ENCODE measurements at places on chromosomes 3 and 15.

GRCh38 chr3:79351699-79352098 is 416.1 kb downstream of the ROBO1 start:
- no peak for DNase-seq

DNA sequence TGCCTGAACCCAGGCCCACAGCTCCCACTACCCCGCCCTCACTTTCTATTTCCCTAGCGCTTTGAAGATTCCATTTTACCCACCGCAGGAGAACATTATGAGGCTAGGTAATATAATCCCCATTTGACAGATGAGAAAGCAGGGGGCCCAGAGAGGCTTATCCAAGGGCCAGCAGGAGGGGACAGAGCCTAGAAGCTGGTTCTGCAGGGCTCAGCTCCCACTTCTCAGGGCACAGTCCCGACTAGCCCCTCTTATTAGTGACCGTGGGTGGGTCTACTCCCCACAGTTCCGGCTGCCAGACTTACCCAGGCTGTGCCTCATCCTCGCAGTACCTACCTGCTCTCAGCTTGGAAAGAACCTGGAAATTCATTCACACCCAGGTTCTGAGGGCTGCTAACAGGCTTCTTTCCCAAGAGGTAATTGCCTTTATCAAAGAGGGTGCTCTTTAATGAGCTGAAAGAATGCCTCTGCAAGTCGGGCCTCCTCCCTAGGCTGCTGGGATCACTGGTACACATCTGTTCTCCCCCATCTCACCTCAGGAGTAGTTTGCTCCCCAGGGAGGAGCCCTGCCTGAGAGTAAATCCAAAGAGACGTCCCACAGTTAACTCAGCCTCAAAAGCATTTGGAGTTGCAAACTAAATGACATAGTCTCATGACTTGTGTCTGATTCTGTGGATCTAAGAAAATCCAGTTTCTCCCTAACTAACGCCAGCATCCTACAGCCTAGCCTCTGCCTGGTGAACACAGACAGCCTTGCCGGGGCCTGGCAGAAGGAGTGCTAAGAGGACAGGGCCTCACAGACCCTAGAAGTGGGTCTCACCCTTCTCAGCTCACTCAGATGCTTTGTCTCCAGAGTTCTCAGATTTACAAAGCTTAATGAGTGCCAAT is 125.0 kb downstream of the CHSY1 start:
- no peak for DNase-seq

DNA sequence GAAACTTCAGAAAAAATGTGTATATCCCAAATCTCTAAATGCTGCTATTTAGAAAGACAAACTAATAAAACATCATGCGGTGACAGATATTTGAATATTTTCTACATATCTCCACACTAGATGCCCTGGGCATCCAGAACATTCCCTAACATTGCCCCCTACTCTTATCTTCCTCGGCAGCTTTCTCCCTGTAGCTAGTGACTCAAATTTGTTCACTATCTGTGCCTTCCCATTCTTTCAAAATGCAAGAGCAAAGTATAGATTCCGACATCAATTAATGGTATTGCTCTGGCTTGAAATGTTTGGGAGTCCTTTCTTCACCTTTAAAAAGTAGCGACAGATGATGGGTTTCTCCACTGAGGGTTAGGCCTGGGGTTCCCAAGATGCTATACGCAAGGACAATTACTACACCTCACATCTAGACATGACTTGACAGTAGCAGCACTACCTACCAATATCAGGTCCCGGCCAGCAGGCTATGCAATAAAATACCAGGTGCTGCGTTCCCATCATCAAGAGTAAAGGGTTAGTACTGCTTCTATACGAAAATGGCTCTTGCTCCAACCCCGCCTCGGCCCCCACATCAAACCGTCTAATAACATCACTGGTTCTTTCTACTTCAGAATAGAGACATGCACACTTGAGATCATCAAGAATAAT is 631 bp downstream of the UBR1 start:
- no peak for DNase-seq

DNA sequence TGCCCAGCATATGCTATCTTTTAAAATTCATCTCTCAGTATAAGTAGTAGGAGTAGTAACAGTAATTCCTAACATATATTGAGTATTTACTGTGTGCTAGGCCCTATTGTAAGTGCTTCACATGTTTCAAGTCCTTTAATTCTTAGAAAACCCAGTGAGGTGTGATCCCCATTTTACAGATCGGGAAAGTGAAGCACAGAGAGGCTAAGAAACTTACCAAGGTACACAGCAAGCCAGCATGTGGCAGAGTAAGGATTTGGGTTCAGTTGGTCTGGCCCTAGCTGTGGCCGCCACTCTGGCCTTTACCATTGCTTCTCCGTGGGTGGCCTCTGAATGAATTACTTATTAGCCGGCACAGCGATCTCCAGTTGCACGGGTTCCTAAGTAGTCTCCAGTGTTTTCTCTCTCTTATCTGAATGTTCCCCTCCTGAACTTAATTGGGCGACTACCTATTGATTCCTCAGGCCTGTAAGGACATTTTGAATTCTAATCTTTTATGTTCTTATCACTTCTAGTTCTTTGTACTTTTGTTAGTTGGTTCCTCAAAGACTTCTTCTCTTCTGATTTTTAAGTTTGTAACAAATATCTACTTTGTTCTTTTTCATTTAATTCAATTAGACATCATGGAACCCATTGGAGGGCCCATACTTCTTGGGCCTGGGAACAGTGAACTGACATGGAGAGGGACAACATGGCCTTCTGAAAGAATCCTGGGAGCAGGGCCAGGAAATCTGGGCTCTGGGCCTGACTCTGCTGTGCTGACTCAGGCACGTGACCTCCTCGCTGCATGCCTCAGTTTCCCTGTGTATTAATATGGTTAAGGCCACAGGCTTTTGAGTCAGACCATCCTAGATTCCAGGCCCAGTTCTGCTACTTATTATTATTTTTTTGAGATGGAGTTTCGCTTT is 11.6 kb downstream of the CLCN2 start:
- DNase-seq: no peak

DNA sequence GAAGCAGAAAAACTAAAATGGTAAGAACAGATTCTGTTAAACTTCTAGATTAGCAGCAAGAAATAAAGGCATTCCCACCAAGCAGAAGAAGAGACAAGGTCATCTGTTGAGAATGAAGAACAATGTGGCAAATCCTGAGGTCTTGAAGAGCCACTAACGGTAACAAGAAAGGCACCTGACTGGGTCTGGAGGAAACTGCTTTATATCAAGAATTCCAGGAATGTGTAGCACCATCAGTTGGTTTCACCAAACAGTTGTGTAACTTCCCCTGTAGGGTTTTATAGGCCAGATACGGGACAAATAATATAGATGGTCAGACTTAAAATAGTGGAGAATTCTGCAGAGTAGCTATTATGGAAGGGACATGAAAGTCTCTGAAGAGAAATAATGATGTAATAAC is 57.3 kb downstream of the ACAP2 start:
- no peak for DNase-seq

Measured in amygdala (tissue), 56 donors.